ENCODE measurements at places on chromosomes 2 and 18.

DNA sequence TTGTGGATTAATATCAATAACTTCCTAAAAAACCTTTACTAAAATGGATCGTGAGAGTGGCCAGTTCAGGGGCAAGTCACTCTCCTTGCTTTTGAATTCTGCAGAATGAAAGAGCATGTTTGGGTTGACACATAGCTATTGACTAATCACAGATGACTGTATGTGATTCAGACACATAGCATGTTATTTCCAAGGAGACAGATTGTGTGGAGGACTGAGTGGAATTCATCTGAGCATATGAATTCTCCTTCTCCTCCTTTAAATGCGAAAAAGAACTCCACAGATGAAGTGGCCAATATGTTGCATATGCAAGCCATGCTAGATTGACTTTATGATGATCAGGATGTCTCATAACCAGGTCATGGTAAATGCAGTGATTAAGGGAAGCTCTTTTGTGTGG, 249.4 kb upstream of the FAM98A start:
- DNase-seq = no peak

DNA sequence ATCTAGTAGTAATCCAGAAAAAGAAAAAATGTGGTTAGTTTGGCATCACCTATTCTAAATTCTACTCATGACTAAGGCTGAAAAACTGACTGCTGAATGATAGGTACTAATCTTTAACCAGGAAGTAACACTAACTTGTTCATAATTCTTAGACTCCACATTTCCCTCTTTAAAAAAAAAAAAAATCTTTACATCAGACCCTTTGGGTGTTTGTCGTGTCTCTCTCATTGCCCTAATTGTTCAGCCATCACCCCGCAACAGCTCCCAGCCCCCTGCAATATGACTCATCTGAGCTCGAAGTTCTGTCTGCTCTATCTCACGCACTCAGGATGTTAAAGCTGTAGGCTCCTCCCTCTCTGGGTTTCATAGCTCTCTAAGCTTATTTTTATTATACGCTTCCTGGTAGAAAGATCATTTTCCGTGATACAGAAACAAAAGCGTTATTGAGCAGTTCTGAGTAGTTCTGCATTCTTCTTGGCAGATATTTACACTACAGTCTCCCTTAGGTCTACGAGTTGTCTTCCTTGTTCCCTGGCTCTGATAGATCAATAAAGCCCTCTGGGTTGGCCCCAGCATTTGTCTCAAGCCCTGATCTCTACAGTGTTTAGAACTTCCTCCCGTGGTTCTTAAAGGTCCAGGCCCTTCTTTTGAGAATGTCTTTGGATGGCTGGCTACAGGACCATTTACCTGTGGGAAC, 95.6 kb downstream of the TNFRSF11A start:
- peak; percentile 60 for DNase-seq

- no peak for DNase-seq
Measured at GRCh38 chr2:175815537-175815936, 186.5 kb downstream of the LNPK start.

DNA sequence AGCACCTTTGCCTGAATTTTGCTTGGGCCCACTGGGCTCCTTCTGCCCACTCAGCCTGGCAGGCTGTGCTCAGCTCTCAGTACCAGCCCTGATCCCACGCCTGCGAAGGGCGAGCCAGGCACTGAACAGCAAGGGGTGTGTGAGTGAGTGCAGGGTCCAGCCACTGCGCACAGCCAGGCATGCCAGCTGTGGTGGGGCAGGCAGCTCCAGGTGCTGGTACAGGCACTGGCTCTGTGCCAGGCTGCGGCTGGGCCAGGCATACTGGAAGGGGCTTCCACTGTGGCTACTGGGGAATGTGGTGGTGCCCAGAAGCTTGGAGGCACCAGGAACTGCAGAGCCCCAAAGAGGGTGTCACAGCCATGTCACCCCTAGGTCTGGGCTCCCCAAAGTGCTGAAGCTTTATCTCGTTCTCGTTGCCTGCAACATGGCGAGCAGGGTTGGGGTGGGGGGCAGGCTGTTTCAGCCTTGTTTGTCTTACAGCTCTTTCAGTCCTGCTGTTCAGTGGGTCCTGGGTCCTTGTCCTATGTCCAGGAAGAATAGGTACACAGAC, 8.8 kb downstream of the DYSF start:
- DNase-seq = no peak

DNA sequence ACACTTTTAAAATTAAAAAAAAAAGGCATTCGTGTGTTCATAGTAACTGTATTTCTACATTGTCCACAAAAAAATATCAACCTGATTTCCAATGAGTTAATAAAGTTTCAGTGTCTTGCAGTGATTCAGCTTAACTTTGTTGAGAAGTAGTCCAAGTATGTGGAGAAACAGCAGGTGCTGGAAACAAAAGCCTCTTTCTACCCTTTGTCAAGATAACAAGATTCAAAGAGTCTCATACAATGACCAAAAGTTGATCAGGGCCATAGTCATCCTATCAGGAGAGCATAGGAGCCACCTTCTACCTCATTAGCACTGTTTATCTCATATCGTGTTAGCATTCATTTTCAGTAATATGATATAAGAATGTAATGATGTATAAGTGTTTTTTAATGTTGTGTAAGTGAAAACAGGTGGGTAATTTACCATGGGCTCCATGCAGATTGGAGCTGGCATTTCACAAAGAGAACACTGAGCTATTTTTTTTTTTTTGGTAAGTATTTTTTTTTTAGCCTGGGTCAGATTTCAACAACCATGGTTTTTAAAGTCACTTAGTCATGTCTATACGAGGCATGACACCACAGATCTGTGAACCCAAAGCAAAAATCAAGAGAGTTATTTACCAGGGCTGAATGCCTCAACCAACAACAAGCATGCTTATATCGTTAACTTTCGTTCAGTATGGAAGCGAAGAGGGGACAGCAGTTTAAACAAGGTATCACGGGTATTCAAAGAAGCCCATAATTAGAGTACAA, 165.0 kb upstream of the ZNF521 start:
- DNase-seq = no peak

GRCh38 chr2:236956641-236957040, 129.0 kb upstream of the COPS8 start:
- DNase-seq = no peak

DNA sequence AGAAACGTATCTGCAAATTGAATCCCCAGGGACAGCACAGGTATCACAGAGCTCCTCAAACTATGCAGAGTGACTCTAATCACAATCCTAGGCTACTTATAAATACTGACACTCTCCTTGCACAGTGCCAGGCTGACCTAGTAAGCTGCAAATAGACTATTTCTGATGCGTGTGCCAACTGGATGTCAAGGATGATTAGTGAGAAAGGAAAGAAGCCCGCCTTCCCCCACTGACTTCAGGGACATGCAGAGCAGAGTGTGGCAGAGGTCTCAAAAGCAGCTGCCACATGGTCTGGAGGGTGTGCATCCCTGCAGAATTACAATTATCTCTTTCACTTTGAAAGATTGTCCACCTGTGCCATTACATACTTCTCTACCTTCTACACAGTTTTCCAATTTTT, 235.6 kb downstream of the CPS1 start:
- DNase-seq = no peak

- DNase-seq = no peak
Measured at GRCh38 chr18:69528435-69528834, 127.7 kb downstream of the DOK6 start.

- no peak for DNase-seq
Measured at GRCh38 chr2:223735659-223736244, 101.6 kb downstream of the AP1S3 start.

- DNase-seq = no peak
Measured at GRCh38 chr18:24181806-24182205, 42.9 kb downstream of the CABYR start.

- DNase-seq = no peak
Measured at GRCh38 chr2:24209389-24210105, 34.7 kb downstream of the FAM228A start.

GRCh38 chr2:55965966-55966365, 42.4 kb upstream of the EFEMP1 start:
- no peak for DNase-seq

DNA sequence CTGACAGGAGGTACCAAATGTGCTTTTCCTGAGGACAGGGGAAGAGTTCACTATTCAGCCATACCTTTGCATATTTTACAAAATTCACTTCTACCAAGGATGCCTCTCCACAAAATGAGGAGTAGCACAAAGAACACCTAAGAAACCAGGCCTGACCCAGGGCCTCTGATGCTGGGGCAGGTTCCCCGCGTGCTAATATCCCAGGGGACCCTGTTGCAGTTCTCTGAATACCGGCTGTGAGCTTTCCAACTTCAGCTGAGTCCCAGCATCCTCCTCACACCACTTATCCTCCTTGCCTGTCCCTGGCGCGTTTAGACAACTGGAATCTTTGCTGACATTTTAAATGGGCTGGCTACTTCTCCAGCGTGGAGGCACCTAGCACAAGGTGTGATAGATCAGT, 142.3 kb downstream of the BCL2 start:
- DNase-seq = no peak

DNA sequence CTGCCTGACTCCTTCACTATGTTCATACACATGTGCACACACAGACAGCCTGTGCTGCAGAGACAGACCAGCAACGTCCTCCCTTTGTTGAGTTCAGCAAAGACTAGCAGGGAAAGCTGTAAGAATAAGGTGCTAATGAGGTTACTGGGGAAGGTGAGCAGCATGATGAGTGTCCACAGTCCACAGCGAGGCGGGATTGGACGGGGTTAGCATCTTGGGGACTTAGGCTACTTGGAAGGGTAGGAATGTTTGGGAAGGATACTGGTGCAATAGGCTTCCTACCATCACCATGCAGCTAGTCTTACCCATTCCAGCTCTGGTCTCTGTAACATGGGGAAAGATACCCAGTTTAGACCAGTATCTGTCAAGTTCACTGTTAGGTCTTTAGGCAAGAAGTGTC, 41.9 kb downstream of the DPYSL5 start:
- DNase-seq = no peak

- DNase-seq = no peak
Measured at GRCh38 chr18:37362158-37362890, 203.3 kb downstream of the CELF4 start.

- peak; percentile 81 for DNase-seq
Measured at GRCh38 chr2:42105330-42106256, 57.8 kb downstream of the PKDCC start.

DNA sequence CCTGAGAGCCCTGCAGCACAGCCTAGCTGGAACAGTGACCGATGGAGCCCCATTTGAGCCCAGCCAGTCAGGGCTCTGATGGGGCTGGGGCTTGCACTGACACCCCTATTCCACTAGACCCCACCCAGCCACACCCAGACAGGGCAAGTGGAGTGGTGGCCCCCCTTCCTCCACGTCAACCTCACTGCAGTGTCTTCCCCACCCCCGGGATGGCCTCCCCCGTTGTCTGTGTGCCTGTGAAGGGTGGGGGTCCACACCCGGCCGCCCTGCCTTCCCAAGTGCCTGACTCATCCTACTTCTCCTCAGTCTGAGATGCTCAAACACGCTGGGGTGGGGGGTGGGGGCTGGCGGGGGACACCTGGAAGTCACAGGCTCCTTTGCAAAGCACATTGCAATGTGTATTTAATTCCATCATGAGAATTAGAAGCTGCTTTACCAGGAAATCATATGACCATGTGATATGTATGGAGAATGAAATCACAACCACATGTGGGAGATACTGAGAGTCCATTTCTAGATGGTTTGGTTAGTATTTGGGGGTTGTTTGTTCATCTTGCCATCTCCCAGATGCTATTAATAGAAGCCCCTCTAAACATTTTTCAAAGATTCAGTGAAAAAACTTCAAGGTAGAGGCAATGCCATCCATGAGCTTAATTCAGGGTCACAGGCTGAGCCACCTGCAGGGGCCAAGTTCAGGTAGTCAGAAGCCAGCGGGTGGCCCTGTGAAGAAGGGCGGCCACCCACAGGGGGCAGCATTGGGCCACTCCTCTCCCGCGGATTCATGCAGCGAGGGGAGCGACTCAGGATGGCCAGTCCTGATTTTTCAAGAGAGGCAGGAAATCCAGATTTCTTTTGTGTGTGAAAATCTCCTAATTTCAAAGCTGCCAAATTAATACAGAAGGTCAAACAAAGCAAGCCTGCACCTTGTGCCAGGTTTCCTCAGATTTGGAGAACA, 22.7 kb upstream of the GMPPA start:
- peak; percentile 46 for DNase-seq

DNA sequence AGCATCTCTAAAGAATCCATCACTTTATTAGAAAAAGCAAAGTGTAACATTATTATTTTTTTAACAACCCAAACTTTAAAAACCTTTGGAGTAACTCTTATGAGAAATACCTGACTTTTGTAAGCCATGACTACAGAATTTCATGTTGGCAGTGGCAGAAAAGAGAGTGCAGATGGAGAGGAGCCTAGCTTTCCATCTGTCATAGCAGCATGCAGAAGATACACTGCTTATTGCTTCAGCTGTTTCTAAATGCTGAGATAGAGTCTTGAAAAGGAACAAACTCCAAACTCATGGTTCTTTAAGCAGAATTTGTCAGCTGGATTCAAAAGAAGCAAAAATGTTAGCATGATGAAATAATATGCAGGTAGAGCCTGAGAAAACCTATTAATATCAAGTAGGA, 1130.3 kb downstream of the DPP10 start:
- DNase-seq = no peak

- no peak for DNase-seq
Measured at GRCh38 chr2:47735136-47735869, 47.6 kb upstream of the MSH6 start.

GRCh38 chr18:36568487-36568886, 260.3 kb downstream of the TPGS2 start:
- no peak for DNase-seq

- no peak for DNase-seq
Measured at GRCh38 chr2:229752970-229753729, 38.8 kb upstream of the DNER start.

All from activated gamma-delta T cell treated with Interleukin-2 at 50 U/mL for 16 hours (primary cell).